T-helper 1 cell (primary cell): ENCODE measurements at places on chromosomes 3 and 15.

DNA sequence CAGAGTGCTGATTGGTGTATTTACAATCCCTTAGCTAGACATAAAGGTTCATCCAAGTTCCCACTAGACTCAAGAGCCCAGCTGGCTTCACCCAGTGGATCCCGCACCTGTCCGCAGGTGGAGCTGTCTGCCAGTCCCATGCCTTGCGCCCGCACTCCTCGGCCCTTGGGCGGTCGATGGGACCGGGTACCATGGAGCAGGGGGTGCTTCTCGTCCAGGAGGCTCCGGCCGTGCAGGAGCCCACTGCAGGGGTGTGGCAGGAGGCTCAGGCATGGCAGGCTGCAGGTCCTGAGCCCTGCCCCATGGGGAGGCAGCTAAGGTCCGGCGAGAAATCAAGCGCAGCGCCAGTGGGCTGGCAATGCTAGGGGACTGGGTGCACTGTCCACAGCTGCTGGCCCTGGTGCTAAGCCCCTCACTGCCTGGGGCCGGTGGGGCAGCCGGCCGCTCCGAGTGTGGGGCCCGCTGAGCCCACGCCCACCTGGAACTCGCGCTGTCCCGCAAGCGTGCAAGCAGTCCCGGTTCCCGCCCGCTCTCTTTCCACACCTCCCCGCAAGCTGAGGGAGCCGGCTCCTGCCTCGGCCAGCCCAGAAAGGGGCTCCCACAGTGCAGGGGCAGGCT is 1206.3 kb downstream of the OTOL1 start:
- no peak for DNase-seq

DNA sequence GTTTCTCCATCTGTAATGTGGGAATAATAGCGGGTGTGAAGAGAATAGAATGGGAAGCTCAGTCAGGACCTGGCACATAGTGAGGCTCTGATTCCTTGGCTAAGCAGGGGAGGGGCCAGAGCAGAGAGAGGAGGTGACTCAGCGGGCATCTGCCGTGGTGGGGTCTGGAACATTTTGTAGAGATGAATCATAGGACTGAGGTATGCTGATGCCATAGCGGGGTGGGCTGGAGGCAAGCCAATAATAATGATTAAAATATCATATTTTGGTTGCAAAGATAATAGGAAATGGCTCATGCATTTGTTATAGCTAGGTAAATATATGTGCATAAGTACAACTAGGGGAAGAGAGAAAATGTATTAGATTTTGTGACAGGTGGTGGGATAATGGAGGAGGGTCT is 11.2 kb downstream of the TGM4 start:
- DNase-seq, result no peak

- no peak for DNase-seq
Measured at GRCh38 chr3:37652851-37653250, 208.8 kb upstream of the CTDSPL start.

DNA sequence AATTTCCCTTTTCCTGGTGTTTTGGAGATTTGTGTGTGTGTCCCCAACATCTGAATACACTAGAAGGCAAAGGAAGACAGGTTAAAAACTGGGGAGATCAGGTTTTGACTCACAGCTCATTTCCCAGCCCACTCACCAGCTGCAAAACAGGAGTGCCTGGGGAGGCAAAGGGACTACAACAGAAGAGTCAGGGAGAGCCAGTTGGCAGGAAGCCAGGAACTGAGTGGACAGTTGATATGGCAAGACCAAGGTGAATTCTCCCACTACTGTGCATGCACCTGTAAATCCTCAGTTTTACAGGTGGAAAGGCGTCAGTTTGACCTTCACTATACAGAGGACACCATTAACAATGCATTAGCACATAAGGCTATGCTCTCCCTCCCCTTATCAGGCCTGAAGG is 901.5 kb upstream of the SEMA6D start:
- no peak for DNase-seq

DNA sequence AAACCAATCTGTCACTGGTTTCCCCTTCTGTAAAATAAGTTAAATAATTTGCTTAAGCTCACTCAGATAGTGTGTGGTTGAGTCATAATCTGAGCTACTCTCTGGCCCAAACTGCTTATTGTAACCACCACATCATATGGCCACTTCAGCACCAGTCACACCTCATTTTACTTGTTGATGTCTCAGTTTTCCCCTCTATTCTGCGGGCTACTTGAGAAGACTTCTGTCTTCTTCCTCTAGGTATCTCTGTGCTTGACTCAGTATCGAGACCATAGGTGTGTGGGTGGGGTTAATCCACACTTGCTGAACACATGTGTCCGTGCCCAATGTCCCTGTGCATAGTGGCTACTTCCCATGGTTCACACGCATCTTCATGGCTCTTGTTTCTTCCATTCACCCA is 32.9 kb downstream of the CRYGS start:
- DNase-seq, result no peak

DNA sequence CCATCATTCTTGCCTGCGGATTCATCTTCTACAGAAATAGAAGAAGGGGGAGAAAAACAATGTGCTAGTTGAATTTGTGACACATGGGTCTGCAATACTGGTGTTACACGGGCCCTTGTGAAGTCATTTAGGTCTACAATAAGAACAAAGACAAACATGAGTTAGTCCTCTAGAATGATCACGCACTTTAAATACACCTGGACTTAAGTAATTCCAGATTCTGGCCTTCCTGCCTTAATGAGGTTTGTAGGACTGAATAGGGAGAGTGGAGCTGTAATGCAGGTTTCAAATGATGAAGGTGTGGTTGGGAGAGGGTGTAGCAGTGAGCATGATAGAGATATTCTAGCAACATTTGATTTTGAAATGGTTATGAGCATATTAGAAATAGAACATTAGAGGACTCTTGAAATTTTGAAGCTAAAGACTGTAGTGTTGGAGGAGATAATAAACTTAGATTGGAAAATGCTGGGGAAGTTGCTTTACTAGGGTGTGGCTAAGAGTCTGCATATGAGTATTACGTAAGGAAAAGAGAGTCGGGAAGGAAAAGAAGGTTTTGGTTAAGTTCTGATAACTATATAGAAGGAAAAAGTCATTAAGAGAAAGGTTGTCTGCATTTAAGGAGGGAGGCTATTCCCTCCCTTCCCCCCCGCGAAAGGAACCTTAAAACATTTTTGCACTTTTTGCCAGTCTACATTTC is 606 bp downstream of the EIF2A start:
- DNase-seq, result no peak

DNA sequence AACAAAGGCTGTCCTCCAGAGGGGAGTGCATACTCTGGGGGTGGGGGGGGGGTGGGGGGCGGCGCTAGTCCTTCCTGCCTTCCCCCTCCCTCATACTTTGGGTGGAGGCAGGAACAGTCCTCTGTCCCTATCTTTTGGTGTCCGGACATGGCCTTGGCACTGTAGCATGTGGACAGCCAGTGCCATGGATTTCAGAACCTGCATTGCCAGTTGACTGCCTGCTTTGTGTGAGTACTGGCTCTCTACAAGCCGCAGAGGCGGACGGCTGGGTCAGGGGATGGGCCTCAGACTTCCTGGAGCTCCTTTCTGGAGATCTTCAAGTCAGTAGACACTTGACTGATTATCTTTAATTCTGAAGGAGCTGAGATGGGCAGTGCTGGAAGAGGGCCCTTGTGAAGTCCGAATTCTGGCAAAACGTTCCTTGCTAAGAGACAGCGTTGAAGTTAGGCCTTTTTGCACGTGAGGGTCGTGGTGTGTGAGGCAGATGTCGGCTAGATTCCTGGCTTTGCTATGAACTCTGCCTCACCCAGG is 2.5 kb downstream of the CLDN11 start:
- DNase-seq, result no peak

DNA sequence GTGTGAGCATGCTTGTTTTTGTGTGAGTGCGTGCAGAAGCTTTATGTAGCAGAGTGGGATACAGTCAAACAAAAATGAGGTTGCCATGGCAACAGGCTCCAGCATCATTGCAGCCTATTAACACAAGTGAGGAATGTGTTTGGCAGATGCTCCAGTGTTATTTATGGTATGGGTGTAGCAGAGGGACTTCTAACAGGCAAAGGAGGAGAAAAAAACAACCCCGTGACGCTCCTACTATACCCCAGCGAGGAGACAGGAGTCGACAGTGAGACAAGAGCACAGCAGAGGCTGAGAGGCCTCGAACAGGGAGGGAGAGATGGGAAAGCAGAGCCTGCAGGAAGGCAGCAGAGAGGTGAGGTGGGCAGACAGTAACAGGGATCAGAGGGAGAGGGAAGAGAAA is 4.9 kb downstream of the ADCY5 start:
- no peak for DNase-seq

- DNase-seq, result no peak
Measured at GRCh38 chr3:181956122-181956521, 244.4 kb downstream of the SOX2 start.

DNA sequence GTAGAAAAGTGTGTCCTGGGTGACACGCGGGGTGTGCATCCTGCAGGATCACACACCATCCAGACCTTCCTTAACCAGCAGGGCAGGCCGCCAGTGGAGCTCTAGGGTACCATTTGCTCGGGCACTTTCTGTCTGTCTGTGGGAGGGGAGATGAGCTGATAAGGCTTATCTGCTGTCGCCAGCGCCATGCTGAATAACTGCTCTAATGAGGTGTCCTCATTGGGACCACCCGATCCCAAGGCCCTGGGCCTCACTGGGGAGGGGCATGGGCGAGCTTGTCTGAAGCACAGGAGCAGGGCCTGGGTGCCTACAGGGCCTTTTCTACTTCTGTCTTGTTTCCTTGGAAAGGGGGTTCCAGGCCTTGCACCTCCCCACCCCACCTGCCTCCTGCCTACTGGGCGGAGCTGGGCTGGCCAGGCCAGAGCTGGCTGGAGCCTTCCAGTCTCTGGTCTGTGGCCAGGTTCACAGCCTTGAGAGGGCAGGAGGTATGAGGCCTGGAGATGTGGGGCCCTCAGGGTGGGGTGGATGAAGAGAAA is 2.5 kb upstream of the GATA2 start:
- DNase-seq, result no peak

GRCh38 chr15:39605146-39605545 is 24.3 kb downstream of the THBS1 start:
- DNase-seq, result no peak

- no peak for DNase-seq
Measured at GRCh38 chr15:59484399-59484798, 46.4 kb downstream of the FAM81A start.
